Nephron progenitor cell (in vitro differentiated cells): ENCODE measurements at places on chromosomes 13 and 19.

DNA sequence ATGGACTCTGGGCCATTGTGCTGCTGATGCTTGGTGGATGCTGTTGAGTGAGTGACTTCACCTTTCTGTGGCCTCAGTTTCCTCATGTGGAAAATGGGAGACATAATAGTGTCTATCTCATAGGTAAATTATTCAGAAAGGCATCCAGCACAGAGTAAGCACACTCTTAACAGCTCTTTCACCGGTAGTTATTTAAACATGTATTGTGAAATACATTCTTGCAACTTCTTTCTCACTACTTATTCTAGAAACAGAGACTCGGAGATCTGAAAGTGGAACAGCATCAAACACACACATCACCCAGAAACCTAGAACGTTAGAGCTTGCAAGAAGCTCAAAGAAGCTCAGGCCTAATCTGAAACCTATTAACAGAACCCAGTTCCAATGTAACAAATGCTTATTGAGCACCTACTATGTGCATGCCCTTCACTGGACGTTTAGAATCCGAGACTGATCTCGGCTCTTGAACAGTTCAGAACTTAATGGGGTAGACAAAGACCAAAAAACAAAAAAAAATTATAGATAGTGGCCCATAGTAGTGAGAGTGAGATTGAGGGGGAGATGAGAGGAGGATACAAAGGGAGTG, 4.1 kb downstream of the ZSWIM9 start:
- no peak for DNase-seq

DNA sequence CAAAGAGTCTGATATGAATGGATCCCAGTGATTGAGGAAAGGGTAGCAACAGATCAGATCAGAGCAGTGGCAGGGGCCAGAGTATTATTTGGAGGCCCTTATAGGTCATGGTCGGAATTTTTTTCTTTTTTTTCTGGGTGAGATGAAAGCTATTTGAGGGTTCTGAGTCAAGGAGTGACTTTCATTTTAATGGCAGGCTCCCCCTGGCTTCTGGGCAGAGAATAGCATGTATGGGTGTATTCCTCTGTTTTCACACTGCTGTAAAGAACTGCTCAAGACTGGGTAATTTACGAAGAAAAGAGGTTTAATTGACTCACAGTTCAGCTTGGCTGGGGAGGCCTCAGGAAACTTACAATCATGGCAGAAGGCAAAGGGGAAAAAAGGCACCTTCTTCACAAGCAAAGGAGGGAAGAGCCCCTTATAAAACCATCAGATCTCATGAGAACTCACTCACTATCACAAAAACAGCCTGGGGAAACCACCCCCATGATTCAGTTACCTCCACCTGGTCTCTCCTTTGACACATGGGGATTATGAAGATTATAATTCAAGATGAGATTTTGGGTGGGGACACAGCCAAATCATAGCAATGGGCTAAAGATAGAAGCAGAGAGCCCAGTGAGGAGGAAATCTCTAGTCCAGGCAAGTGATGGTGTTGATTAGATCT, 3.0 kb upstream of the SLC6A16 start:
- DNase-seq = no peak

GRCh38 chr19:29653398-29653797, 11.9 kb upstream of the PLEKHF1 start:
- no peak for DNase-seq

DNA sequence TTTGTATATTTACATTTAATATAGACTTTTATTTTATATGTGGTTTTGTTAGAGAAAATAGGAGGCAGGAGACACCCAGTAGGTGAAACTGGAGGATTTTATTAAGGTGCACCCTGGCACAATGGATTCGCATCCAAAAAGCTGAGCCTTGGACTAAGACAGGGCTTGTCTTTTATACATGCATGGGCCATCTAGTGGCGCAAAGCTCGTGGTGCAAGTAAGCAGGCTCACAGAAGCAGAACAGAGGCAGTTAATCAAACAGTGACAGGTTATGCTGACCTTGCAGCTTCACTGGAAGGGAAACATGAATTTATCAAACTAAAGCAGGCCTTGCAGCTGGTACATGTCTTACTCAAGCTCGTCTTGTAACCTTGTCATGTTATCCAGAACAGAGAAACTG, 58.8 kb upstream of the ZNF681 start:
- DNase-seq = no peak

DNA sequence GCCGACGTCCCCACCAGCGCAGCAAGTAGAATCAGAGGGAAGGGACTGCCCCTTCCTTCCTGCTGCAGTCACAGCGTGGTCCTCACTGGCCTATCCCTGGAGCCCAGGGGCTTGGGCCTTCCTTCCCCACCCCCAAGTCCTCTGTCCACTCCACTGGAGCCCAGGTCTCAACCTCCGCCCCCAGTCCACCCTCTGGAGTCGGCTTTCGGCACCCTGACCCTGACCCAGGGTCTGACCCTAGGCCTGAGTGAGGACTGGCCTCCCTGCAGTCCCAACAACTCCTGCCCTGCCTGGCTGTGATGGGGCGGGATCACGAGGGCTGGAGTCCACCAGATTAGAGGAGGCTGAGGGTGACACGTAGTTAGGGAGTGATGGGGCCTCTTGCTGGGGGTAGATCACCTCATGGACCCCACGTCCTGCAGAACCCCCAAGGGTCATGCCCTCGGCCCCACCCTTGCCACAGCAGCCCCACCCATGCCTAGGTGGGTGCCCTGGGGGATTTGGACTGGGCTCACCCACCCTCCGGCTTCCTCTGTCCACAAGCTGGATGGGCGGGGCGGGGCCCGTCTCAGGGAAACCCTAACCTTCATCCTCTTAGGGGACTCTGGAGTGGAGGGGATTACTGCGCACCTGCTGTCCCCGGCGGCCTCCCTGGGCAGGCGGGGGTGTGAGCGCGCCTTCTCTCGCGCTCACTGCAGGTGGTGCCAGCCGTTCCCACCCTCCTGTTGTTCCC, 3.8 kb downstream of the RAX2 start:
- DNase-seq = no peak

DNA sequence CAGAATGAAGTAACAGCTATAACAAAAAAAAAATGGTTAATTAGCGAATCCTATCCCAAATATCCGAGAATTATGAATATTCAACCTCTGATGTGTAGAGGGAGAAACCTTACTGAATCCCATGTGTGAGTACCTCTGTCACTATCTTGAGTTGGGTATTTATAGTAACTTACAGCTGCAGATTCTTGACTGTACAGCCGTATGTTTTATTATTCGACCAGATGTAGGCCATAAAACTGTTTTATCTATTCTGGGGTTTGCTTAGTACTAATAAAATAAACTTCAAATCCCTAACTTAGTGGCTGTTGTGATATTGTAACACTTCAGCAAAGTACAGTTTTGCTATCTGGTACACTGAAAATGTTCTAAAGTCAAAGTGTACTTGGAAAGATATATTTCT, 120.0 kb downstream of the EFNB2 start:
- no peak for DNase-seq
